Fibroblast of gingiva (primary cell): ENCODE measurements at places on chromosomes 2 and 18.

DNA sequence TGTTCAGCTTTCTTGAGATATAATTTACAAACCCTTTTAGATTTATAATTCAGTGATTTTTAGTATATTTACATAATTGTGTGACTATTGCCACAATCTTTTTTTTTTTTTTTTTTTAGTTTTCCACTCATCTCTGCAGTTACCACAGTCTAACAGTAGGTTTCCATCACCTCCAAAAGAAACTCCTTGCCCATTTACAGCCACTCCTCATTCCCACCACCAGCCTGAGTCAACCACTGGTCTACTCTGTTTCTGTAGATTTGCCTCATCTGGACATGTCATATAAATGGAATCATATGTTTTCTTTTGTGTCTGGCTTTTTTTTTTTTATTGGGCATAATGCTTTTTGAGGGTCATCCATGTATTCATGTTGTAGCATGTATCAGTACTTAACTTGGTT lies 16.1 kb downstream of the MTX2 start:
- DNase-seq = no peak

- no peak for DNase-seq
Measured at GRCh38 chr2:206572725-206573124, 69.6 kb upstream of the FAM237A start.

GRCh38 chr2:24832073-24832461 lies 38.8 kb downstream of the CENPO start:
- DNase-seq = no peak

DNA sequence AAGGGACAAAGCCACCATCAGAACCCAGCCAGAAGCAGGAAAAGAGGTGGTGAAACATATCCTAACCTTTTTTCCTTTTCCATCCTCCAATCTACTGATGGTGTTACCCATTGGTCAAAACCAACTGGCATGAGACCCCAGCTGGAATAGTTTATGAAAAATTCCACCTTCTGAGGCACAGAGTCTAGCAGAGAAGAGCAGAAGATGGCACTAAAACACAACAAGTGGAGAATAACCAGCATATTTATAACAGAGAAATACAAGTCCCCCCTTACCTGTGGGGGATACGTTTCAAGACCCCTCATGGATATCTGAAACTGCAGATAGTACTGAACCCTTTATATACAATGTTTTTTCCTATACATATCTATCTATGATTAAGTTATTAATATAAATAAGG lies 4.9 kb upstream of the INPP1 start:
- DNase-seq = no peak

GRCh38 chr2:212931271-212931670 lies 220.1 kb downstream of the IKZF2 start:
- no peak for DNase-seq

GRCh38 chr2:101151859-101152271 lies 683 bp upstream of the TBC1D8 start:
- DNase-seq = no peak

- DNase-seq = no peak
Measured at GRCh38 chr2:43097644-43098408, 128.6 kb downstream of the ZFP36L2 start.

- DNase-seq = no peak
Measured at GRCh38 chr18:33729556-33729955, 151.5 kb downstream of the ASXL3 start.

- DNase-seq = peak; percentile 51
Measured at GRCh38 chr2:225660262-225661131, 261.0 kb downstream of the NYAP2 start.

DNA sequence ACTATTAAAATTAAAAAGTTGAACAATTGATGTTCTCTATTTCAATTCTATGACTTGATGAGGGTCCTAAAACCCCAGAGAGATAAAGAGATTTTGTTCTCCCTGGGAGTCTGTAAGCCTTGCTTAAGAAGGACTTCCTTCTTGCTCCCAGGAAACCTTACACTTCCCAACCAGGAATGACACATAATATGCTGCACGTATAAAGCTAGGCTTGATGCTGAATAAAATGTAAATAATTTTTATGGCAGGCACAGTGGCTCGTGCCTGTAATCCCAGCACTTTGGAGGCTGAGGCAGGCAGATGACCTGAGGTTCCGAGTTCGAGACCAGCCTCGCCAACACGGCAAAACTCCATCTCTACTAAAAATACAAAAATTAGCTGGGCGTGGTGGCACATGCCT lies 27.8 kb downstream of the SPIRE1 start:
- DNase-seq = peak; percentile 39

DNA sequence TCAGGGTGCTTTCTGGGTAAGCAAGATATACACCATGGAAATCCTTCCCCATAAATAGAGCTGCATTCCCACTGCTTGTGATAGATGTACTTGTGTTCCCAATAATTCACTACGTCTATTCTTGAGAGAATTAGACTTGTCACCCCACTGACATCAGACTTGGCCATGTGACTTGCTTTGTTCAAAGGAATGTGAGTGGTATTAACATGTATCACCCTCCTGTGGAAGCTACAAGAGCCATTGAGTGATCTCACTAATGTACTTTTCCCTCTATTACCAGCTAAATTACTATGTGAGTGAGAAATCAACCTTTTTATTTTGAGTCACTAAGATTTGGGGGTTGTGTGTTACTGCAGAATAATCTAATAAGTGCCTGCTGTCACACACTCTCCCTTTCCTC lies 176.0 kb downstream of the CCDC178 start:
- no peak for DNase-seq

DNA sequence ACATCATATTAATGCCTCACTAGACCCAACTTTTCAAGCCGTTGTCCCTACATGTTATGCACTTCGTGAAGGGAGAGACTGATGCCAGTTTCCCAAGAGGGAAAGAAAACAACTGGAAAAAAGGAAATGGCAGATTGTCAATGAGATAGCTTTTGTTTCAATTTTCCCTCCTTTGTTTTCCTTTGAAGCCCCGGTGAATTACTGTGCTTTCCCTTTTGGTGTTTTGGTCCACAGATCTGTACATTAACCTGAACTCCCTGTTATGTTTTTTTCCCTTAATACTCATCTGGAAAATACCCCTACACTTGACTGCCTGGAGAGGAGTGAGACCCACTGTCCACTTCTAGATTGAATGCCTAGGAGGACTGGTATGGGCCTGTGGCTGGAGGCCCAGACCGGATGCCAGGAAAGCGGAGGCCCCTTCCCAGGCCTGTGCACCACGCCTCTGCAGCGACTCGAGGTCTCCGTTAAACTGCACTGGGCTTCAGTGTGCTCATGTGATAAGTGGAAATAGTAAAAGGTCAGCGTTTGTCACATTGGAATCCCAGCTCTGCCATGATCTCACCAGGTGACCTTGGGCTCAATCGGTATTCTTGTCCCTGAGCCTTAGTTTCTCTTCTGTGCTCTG lies 106.4 kb downstream of the GATA6 start:
- DNase-seq = no peak

- no peak for DNase-seq
Measured at GRCh38 chr2:113253453-113253852, 25.3 kb downstream of the PAX8 start.
